ENCODE measurements at places on chromosomes 2 and 18. TPM values are rescaled to one million over a fixed set of nuclear protein-coding genes. Genes with fewer than 3 reads are reported as not detected.
A peak's percentile ranks its signal among the peaks of the same experiment; 100 is the strongest.

DNA sequence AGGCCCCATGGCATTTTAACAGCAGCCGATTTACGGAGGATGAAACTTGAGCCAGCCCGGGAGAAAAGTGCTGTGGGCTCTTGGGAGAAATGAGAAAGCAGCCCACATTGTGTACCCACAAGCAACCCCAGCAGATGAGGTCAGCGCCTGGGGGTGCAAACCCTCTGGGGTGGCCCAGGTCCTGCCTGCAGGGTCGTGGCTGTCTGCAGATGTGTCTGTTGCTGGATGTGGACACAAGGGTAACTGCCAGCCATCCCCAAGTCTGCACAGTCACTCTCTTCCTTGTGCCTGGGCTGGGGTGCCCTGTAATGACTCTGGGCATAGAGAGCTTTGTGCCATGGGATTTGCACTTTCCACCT lies 170.8 kb downstream of the PRKCE start:
- no peak for DNase-seq

- no peak for DNase-seq
Measured at GRCh38 chr2:844715-845114, 105.9 kb upstream of the SNTG2 start.

DNA sequence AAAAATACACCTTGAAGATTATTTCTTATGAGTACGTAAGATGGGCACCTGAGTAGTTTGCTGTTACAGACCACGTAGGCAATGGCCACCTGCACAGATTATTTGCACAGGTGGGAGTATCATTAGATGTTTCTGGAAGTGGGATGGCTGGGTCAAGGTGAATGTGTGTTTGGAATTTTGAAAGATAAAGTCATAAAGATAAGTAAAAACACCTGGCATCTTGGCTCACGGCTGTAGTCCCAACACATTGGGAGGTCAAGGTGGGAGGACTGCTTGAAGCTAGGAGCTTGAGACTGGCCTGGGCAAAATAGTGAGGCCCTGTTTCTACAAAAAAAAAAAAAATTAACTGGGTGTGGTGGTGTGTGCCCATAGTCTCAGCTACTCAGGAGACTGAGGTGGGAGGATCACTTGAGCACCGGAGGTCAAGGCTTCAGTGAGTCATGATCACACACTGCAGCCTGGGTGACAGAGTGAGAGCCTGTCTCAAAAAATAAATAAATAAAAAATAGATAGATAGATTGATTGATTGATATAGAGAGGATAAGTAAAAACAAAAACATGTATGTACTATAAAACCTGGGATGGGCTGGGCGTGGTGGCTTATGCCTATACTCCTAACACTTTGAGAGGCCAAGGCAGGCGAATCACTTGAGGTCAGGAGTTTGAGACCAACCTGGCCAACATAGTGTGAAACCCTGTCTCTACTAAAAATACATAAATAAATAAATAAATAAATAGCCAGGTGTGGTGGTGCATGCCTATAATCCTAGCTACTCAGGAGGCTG lies 30.4 kb downstream of the ODC1 start:
- DNase-seq = no peak

DNA sequence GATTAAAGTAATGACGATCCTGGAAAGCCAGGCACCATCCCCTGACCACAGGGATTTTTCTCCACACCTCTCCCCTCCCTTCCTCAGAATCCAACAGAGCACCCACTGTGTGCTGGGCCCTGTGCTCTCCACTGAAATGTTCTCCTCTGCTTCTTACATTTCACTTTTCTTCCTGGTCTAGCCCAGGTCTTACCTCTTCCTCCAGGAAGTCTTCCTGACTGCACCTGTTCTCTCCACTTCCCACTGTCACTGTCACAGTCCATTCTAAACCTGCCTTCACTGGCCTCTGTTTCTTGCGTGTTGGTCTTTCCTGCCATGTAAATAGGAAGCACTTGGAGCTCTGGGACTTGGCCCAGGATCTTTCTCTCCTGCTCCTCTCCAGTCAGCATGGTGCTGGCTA lies 7.4 kb upstream of the NGEF start:
- no peak for DNase-seq

GATA6 gene
- not detected for total RNA-seq

RANBP2 gene
- total RNA-seq = 59.6 TPM

DNA sequence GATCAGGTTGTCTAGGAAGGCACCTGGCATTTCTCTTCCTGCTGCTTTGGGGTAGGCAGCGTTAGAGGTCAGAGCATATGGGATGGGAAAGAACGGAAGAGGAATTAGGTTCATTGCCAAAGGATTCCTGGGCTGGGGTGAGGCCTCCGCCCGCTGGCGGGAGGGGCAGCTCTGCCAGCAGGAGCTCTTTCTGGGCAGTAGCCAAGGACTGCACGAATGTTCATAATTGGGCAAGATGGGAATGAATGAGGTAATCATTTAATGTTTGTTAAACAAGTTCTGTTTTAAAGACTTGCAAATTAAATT lies 253.9 kb downstream of the AGAP1 start:
- DNase-seq = no peak

- no peak for DNase-seq
Measured at GRCh38 chr2:38722271-38723061, 28.7 kb downstream of the SRSF7 start.

- DNase-seq = no peak
Measured at GRCh38 chr2:220891405-220891804, 680.7 kb downstream of the EPHA4 start.

CNGA3 gene
- not detected for total RNA-seq

GRCh38 chr18:14921547-14921946 lies 173.6 kb downstream of the ANKRD30B start:
- DNase-seq = no peak

GRCh38 chr2:98444436-98445176 lies at the start of gene INPP4A:
INPP4A (plus strand) TSS chr2:98444858; CDS start chr2:98520049, 75,191 bp downstream.
- peak; percentile 76 for DNase-seq

- no peak for DNase-seq
Measured at GRCh38 chr18:10453261-10453805, 1.1 kb upstream of the APCDD1 start.

GRCh38 chr2:8015848-8016600 lies 665.8 kb upstream of the ID2 start:
- no peak for DNase-seq

GRCh38 chr2:26298638-26299393 lies 47.1 kb upstream of the SELENOI start:
- DNase-seq = no peak

GRCh38 chr2:149928011-149928410 lies 340.4 kb upstream of the MMADHC start:
- DNase-seq = no peak

- DNase-seq = no peak
Measured at GRCh38 chr2:101613056-101613704, 84.3 kb upstream of the MAP4K4 start.

GRCh38 chr2:109516445-109517117 lies 97.2 kb downstream of the SEPTIN10 start:
- peak; percentile 29 for DNase-seq

DUSP19 gene
- 3.8 TPM for total RNA-seq

- peak; percentile 29 for DNase-seq
Measured at GRCh38 chr2:11343650-11344341, 640 bp downstream of the ROCK2 start.

DNA sequence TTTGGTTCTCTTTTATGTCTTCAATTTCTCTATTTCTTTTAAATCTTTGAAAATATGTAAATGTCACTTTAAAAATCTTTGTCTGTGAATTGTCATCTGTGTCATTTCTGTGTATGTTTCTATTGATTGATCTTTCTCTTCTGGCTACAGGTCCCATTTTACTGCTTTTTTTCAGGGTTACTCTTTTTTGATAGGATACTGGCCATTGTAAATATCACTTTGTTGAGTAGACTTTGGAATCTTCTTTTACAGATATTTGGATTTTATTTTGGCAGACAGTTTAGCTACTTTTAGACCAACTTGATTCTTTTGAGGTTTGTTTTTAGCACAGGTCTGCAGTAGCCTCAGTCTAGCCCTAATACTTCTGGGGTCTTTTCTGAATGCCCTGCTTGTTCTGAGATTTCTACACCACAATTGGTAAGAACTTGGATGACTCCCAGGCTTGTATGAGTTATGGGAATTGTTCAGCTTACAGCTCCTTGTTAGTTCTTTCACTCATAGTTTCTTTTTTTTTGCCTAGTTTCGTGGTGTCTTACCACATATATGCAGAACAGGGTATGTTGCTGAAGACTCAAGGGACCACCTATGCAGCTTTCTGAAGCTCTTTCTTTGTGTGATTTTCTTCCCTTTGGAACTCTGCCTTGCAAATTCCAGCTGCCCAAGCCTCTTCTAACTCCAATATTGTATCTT lies 122.2 kb downstream of the QPCT start:
- no peak for DNase-seq

GRCh38 chr2:207464007-207464406 lies 65.8 kb upstream of the CREB1 start:
- no peak for DNase-seq

DNA sequence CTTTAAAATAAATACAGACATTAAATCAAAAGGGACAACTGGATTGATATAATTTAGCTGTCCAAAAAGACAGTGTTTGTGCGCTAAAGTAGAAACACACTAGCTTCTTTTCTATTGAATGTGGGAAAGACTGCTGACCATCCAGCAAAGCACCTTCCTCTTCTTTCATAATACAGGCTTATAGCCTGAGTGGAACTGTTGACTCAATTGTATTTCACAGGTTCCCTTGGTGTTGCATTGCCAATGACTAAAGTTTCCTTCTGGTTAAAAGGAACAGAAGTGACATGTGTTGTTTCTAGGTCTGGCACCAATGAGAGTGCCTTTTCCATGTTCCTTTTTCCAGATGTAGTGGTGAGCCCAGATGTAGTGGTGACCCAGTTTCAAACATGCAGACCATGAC lies 412.3 kb downstream of the RNF144A start:
- no peak for DNase-seq

- DNase-seq = no peak
Measured at GRCh38 chr2:134795765-134796164, 42.7 kb upstream of the ACMSD start.

GRCh38 chr2:173350383-173350782 lies 4.3 kb upstream of the CDCA7 start:
- no peak for DNase-seq

DNA sequence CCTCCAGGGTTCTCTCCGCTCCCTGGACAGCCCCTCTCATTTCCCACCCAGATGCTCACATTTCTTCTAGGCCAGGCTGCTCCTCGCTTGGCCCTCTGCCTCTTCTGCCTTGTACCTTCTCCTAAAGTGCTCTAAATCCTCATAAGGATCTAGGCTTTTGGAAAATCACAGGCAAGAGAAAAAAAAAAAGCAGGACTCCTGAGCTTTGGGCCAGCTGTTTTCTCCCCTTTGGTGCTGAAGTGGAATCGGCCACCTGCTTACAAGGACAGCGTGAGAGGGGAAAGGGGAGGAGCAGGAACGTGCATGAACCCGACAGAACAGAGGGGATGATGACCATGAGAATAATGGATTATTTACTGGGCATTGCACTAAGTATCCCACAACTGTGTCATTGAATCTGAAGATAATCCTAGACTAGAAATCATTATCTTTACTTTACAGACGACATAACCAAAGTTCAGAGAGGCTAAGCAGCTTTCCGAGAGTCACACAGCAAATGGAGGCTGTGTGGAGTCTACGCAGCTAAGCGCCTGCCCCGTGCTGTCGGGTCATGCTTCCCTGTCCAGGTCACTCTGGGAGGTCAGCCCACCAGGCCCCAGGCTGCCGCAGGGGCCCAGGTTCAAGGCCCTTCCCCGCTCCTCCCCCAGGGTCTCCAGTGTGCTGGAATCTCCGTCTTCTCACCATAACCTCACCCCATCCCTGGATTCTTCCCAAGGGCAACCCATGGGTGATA lies 141.9 kb downstream of the PXDN start:
- no peak for DNase-seq

Measured in activated naive CD4-positive, alpha-beta T cell treated with anti-CD3 and anti-CD28 coated beads, Interleukin-2, amount 50 U/mL, for 72 hours (primary cell).